ENCODE measurements at places on chromosomes 12 and 14.

DNA sequence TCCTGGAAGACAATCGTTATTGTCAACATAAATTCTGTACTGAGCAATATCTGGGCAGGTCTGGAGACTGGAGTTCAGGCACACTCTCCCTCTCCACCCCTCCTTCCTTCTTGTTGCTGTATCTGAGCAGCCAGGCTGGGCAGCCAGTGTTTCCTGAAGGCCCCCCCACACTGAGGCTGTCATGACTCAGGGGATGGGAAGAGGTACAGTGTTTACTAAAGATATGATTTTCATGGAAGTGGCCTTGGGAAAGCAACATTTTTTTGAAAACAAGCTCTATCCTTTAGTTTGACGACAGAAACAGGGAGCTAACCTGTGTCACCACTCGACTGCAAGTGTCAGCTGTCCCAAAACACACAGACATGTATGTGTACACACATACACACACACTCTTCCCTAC, 1485.4 kb upstream of the TMEM132C start:
- DNase-seq: no peak

DNA sequence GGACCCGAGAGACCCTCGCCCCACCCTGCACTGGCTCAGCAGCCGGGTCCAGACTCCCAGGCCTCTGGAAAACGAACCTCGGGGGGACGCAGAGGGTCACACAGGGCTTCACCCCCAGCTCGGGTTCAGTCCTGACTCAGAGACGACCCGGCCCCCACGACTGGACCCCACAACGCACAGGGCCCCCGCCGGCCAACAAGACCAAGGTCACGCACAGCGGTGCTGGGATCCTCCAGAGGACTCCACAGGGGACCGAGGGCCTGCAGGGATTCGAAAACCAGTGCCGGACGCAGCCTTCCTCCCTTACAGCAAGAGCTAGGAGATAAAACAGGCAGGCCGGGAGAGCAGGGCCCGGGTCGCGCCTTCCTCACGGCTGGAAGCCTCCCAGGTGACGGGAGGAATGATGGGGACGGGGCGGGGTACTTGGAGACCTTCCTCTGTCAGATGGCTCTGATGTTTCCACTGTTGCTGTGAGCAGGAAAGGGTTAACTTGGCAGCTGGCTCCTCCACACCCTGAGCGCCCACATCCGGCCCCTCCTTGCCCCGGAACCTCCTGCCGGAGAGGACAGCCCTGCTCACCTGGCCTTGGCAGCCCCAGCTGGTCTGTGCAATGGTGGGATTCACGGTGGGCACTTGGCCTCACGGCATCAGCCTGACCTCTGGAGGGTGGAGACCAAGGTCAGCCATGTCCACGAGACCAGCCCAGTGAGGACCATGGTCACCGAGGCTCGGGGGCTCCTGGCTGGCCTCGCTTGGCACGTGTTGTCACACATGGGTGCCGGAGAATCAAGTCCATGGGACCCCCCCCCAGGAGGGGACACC, 46.2 kb downstream of the GALNT9 start:
- no peak for DNase-seq

DNA sequence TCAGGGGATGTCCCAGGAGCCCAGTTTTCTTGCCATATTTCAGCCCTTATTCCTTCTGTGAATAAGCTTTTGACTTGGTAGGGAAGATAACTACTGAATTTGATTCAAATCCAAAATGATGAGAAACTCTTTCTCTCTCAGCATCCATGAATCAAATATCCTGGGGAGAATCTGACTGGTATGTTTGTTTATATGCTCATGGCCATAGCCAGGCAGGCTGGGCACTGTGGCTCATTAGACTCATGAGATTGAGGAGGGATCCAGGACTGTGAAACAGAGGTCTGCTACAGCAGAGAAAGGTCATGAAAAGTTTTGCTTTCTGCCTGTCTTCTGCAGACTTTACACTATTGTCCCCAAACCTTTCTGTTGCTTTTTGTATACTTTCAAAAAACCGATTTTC, 346.4 kb upstream of the ATP2B1 start:
- no peak for DNase-seq

DNA sequence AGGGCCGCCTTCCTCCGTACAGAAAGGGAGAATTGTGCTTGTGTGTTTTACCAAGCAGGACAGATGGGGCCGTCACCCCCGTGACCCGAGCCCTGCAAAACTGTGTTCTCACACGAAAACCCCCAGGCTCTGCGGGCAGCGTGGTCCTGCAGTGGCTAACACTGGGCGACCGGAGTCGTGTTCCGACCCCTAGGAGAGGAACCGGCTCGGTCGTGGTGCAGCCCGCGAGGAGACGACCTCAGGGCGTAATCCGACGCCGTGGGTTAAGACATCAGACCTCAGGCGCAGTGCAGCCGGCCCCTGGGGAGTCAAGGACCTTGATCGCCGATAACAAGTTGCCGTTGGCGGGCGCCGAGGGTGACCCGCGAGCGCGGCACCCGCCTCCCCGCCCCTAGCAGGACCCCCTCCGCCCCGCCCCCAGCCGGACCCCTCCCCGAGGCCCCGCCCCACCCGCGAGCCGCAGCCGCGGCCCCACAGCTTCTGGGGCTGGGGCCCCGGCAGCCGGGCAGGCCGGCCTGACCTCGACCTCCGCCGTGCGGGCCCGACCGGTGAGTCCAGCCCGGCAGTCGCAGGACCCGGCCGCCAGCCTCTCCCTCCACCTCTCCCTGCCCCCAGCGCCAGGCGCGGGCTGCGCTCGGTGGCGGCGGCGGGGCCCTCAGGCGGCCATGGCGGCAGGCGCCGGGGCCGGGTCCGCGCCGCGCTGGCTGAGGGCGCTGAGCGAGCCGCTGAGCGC, at the start of gene CHPT1:
Gene CHPT1, plus strand, starts transcription at position 444 of the 733 bp plus-strand sequence. Its CDS starts 222 bp downstream, at position 666.
- peak; percentile 66 for DNase-seq

GRCh38 chr14:85444635-85445034, 85.3 kb upstream of the FLRT2 start:
- DNase-seq: no peak

DNA sequence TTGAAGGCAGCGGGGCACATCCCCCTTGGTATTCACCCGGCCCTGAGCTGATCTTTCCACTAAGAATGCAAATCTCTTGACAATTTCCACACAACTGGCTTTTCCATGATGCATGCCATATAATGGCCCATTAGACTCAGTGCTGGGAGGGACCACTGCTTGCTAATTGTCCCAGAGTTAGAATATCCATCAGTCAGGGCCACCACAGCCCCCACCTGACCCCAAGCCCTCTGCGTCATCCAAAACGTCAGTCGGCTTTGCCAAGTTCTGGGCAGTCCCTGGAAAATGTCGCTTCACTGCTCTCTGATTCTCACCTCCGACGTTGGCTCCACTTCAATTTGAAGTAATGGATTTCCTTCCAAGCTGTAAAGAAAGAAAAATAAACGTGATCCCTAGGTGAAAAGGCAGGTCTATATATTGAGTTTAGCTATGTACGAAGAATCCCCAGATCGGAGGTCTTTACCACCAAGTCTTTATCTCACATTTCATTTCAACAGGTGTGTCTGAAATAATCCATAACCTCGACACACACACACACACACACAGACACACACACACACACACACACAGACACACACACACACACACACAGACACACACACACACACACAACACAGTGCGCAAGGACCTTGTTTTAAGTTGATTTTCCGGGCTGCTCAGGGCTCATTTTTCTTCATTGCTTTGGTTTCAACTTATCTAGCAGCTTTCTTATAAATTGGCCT, 165.5 kb upstream of the NOS1 start:
- no peak for DNase-seq

DNA sequence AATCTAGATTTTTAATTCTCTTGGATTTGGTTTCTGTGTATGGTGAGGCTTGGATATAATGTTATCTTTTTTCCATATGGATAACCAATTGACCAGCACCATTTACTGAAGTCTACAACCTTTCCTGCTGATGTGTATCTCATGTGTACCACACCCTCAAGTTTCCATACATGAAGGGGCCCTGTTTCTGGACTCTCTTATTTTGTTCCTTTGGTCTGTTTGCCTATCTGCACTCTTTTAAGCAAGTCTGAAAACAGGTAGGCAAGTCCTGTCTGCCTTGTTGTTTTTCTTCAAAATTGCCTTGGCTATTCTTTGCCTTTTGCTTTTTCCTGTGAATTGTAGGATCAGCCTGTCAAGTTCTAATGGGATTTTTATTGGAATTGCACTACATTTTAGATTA, 44.6 kb downstream of the MAX start:
- no peak for DNase-seq

- no peak for DNase-seq
These were observed 335.3 kb downstream of the NPAS3 start for GRCh38 chr14:33273978-33274377.

DNA sequence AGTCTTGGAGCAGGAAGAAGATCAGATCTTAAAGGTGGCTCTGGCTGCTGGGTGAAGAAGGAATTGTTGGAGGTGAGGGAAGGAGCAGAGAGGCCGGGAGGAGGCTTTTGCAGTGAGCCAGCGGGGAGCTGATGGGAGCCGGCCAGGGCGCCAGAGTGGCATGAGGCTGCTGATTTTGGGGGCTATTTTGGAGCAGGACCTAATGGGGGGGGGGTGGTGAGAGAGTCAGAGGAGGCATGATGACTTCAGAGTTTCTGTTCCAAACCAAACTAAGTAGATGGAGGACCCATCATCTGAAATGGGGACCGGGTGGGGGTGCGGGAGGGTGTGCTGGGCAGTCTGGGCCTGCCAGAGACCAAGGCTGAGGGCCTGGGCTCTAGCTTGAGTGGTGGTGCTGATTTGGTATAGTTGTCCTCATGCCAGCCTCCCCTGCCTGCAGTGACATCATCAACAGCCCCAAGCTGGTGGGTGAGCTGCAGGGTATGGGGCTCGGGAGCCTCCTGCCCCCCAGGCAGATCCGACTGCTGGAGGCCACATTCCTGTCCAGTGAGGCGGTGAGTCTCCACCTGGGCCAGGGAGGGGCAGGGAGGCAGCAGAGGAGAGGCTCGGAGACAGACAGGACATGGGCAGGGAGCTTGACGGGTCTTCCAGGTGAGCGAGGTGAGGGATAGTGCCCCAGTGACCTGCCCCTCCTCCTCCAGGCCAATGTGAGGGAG, 6.2 kb downstream of the TNFAIP2 start:
- no peak for DNase-seq

- no peak for DNase-seq
These were observed 353.8 kb upstream of the FAR2 start for GRCh38 chr12:28795311-28795710.

- DNase-seq: no peak
These were observed 335.5 kb downstream of the NUAK1 start for GRCh38 chr12:105803292-105803691.

GRCh38 chr12:120821878-120822277, 82.3 kb downstream of the SPPL3 start:
- DNase-seq: no peak

- DNase-seq: no peak
These were observed 139.1 kb downstream of the TMTC1 start for GRCh38 chr12:29644536-29645162.

- no peak for DNase-seq
These were observed 79.8 kb downstream of the MYRFL start for GRCh38 chr12:69904777-69905176.

DNA sequence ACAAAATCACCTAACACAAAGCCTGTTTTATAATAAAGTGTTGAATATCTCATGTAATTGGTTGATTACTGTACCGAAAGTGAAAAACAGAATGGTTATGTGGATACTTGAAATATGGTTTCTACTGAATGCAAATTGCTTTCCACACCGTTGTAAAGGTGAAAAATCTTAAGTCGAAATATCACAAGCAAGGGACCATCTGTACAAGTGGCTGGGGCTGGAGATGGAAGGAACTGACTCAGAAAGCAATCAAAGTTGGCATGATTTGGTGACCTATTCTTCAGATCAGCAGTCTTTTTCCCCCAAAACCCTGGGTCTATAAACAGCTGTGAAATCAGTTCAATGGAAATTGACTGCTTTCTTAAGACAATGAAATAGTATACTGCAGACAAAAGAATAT, 3.6 kb downstream of the CBX5 start:
- no peak for DNase-seq

GRCh38 chr14:22885975-22886374, 3.0 kb downstream of the REM2 start:
- DNase-seq: no peak

GRCh38 chr12:6620137-6620884, 13.1 kb upstream of the CHD4 start:
- peak; percentile 59 for DNase-seq

- no peak for DNase-seq
These were observed 449.1 kb upstream of the SOX5 start for GRCh38 chr12:24398605-24399004.

DNA sequence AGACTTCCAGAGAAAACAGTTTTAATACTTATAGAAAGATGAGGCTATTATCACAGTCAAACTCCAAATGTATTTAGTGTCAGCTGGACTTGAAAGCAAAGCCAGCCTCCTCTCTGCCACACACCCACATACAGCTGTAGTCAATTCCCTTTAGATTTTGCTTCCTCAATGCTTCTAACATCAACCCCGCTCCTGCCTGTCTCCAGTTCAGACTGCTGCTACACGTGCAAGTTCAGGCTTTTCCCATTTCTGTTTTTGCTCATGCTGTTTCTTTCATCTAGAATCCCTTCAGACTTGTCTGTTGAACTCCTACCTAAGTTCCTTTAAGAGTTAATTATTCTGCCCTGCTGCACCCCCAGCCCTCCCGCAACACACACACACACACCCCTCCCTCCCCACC, 380.0 kb downstream of the KCNH5 start:
- DNase-seq: no peak

DNA sequence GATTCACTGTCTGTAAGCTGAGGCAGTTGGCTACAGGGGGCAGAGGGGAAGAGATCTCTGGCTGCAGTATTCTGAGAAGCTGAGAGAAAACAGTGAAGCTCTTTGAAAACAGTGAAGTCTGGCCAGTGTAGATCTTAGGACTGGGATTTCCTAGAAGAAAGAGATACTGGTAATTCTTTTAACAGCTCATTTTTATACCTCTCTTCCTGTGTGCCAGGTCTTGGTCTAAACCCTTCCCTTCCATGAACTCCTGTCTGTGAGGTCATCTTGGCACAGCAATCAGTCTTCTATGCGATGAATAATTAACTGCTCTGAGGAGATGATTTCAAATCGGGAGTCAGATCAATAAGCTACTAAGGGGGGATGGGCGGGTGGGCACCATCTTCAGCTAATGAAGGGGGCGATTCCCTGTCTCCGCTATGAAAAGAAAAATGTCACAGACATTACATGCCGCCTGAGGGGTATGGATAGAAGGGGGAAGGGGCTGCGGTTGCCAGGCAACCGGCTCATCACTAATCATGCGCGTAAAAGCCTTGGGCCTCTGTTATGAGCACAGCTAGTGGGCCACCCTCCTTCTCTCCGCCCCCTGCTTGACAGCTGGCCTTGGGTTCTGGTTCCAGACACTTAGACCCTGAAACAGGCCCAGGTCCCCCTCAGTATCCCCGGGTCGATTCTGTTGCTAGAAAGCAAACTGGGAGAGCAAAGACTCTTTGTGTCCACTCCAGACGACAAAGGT, 75.3 kb upstream of the CEP83 start:
- no peak for DNase-seq

DNA sequence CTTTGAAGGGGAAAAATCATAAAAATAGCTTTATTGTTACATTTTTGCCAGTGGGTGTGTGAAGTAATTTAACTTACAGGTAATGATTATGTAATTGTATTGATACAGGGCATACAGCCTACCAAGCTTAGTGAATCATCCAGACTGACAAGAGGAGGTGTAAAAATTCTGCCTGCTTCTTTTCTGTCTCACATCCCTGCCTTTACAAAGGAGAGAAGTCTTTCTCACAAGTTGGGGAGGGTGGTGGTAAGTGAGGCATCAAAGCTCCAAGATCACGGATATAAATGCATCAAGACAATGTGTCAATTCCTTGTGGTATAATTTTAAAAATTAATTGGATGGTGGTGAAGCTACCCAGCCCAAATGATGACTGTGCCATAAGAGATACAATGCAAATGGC, 39.0 kb upstream of the G2E3 start:
- no peak for DNase-seq

- no peak for DNase-seq
These were observed 590.2 kb downstream of the VRK1 start for GRCh38 chr14:97387252-97387874.

Measured in stimulated activated CD4-positive, alpha-beta T cell treated with anti-CD3 and anti-CD28 coated beads, Interleukin-12 subunit alpha, Interleukin-12 subunit beta, amount 100 ng/mL, for 4 hours (primary cell).